PC-3 (cell line): ENCODE measurements at places on chromosomes 5 and 9. TPM values are rescaled to one million over a fixed set of nuclear protein-coding genes. Genes with fewer than 3 reads are reported as not detected.
A peak's percentile ranks its signal among the peaks of the same experiment; 100 is the strongest.

ELL2 gene
- 72.2 and 82.4 TPM in 2 replicates for total RNA-seq

- peak; percentile 73 for DNase-seq
Observed at GRCh38 chr9:81720450-81721086, 31.2 kb upstream of the TLE1 start.

PLAA gene
- 27.2 and 34.6 TPM in 2 replicates for total RNA-seq

DNA sequence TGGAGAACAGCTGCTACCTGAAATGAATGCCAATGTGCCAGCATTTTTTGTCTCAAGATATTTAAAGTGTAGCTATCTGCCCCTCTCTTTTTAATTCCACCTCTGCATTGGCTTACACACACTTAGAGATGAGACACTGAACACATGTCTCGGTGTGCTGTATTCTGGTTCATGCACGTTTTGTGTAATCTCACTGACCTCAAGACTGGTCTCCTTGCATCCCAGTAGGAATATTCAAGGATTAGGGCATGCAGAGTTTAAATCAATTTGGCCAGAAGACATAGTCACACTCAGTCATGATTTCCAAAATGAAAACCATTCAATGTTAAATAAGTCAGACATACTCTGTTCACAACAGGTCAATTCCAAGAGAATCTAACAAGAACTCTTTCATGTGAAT is 561.8 kb upstream of the TUSC1 start:
- DNase-seq, result no peak

GRCh38 chr9:135350003-135350315 is 129.6 kb upstream of the PPP1R26 start:
- DNase-seq, result no peak

IL4 gene
- not detected in 2 replicates for total RNA-seq

SOWAHA gene
- 0.04 TPM in 1 of 2 replicates, not detected in the other for total RNA-seq

DNA sequence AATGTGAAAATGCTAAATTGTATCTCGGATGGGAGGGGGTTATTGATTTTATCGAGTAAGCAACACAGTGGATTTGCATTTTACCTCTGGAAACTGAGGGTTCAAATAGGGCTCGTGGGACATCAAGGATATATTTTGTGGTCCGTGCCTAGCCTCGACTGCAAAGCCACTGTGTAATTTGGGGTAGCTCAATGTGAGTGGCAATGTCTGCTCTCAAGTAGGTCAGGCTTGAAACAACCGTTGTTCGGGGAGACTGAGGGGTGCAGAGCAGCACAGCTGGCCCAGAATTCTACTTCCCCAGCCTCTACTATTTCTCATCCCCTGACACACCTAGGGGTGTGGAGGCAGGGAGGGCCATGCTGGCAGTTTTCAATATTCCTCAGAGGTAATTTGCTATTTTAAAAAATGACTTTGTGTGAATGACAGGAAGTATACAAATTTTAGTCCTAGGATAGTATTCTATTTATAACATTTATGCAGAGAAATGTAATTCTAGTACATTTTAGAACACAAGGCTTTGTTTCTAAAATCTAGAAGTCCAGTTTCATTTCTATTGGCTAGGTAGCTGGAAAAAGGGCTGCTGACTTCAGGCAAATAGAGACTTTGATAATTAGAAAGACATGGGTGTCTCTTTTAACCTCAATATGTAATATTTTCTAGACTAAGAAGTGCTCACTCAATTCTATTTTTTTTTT is 1.4 kb upstream of the DAB2 start:
- no peak for DNase-seq

MZB1 gene
- 0.22 and 1.0 TPM in 2 replicates for total RNA-seq

DNA sequence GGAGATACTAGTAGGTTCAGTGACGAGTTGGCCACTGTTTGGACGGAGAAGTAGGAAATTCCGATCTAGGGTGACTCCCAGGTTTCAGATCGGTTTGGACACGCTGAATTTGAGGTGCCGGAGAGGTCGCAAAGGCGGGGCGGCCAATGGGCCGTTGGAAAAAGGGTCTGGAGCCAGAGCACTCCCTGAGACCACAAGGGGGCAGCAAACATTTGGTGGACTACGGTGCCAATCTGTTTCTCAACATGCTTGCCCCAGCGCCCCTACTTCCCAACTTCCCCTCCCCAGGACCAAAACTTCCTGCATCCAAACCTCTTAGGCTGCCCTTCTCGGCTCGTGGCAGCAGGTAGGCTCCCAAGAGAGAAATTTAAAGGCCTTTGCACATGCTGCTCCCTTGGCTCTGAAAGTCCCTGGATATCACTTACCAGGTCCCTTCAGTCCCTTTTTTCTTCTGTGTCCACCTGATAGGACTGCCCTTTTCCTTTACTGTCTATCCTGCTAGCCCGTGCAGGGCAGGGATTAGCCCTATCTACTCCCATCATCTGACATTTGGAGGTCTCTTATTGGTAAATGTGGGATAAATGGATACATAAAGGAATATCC is 992 bp upstream of the RPP25L start:
- peak; percentile 74 for DNase-seq

DNA sequence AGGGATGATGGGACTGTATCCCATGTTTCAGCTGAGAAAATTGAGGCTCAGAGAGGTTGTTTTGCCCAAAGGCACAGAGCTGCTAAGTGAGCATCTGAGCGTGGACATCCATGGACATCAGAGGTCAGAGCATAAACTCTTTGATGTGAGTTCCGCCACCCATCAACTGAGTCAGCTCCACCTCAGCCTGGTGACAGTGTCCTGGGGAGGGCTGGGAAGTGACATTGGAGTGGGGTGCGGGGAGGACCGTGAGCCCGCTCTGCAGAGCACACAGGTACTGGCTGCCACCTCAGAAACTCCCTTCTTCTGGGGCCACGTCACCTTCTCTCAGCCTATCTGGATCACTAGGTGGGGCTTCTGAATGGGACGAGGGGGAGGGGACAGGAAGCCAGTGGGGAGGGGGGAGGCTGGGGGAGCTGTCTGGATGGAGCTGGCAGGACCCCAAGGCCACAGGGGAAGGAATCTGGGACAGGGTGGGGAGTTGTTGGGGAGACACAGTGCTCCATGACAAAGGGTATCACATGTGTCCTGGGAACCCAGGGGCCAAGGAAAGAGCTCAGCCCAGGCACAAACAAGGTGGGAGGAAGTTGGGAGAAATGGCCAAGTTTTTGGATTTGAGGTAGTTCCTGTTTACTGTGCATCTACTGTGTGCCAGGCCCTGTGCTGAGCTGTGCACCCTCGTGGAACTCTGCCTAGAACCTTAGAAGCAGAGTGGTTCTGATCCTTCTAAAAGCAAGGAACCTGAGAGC is 2.5 kb downstream of the LAMC3 start:
- no peak for DNase-seq

IFNK gene
- not detected in 2 replicates for total RNA-seq

DNA sequence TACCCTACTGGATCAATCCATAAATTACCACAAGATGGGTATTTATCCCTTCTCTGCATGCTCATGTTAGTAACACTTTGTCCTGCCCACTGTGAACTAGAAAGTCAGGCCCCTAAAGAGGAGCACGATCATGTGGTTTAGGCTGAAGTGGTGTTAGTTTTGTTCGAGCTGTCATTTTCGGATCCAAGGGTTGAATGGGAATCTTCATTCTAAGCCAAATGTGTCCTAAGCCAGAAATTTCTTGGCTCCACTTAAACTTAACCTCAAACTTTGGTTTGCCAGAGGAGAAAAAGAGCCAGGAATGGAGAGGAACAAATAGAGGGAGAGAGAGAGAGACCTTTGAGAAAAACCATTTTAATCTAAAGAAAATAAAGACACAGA is 837.7 kb upstream of the ZNF608 start:
- no peak for DNase-seq

FAXDC2 gene
- not detected in 2 replicates for total RNA-seq

DNA sequence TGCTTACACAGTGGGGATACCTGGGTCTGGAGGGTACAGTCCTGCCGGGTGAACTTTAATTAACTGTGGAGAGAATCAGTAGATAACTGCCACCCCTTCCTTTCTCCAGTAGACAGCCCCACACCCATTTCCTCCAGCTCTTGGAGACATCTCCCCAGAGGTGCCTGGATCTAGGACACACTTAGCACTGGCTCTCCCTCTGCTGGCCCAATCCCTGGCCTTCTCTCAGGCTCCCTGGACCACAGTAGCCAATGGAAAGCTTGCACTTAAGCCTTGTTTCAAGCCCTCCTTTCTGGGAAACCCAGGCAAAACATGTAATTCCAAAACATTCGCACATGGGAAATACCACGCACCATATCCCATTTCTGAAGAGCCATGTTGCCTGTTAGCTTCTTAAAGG is 169.2 kb upstream of the GAS1 start:
- DNase-seq, result no peak

PRRC1 gene
- total RNA-seq, result 51.9 and 56.4 TPM in 2 replicates

DNA sequence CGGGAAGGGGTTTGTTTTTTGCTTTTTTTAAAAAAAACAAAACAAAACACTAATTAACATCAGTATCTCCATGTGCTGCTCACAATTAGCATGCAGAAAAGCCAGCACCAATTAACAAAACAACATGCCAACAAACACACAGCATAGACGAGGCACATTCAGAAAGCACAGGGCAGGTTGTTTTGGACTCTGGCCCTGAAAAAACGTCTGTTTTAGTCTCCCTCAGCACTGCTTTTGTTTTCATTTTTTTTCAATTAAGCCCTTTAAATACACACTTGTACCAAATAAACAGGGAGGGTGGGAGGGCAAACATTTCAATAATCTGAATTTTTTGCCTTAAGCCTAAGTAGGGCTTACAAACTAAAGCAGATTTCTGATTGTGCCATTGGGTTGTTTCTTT is 309.6 kb downstream of the DTWD2 start:
- DNase-seq, result no peak

CBY3 gene
- total RNA-seq, result 1.4 TPM in 1 of 2 replicates, not detected in the other

PITX1 gene
- 40.8 and 69.0 TPM in 2 replicates for total RNA-seq

DNA sequence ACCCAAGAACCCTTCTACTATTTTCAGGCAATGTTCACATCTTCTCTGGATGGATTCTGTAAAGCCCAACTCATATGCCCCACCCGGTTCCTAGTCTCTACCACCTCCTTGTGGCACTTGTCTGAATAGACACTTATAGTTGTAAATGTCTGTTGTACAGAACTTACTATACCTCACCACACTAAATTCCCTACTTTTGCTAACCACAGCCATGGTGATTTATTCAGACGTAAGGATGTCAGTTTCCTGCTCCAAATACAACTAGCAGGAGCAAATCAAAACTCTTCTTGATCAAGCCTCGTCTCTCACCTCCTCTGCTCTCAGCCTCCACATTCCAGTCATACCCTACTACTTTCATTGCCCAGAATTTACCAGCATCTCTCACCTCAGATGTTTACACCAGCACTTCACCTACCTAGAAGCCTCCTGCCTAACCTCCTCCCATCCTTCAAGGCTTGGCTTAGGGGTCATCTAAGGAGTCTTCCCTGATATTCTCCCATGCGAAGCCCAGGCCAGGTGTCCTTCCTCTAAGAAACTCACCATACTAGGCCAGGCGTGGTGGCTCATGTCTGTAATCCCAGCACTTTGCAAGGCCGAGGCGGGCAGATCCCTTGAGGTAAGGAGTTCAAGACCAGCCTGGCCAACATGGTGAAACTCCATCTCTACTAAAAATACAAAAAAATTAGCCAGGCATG is 75.5 kb downstream of the MAPKAP1 start:
- DNase-seq, result peak; percentile 56

DNA sequence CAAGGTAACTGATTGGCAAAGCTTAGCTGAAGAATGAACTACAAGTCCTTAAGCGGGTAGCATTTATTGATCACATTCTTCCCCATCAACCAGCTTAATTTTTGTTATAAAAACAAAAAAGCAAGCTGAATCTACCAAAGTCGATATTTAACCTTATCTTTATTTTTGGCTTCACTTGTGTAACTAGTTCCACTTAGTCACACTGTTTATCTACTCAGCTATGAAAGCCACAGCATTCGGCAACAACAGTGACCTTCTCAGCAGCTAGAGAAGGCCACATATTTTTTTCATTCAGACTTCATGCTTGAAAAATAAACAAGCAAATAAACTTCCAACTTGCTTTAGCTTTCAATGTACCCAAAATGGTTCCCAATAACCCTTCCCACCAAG is 69.4 kb downstream of the KLHL3 start:
- DNase-seq, result peak; percentile 41

TSPAN17 gene
- 47.3 and 56.3 TPM in 2 replicates for total RNA-seq

DNA sequence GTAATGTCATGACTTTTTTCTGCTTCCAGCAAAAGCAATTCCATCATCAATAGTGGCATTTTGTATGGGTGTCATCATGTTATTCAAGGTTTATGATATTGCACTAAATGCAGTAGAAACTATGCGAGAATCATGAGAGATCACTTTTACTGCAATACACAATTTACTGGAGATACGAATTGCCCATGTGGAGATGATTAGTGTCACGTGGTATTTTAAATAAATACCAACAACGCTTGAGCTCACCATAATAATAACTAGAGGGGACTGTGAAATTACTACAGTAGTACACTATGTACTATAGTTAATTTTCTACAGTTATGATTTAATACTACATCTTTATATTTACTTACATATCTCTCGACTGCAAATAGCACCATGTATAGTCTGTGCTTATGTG is 49.7 kb downstream of the FAM174A start:
- no peak for DNase-seq

OCLN gene
- total RNA-seq, result 35.4 and 45.2 TPM in 2 replicates

DNA sequence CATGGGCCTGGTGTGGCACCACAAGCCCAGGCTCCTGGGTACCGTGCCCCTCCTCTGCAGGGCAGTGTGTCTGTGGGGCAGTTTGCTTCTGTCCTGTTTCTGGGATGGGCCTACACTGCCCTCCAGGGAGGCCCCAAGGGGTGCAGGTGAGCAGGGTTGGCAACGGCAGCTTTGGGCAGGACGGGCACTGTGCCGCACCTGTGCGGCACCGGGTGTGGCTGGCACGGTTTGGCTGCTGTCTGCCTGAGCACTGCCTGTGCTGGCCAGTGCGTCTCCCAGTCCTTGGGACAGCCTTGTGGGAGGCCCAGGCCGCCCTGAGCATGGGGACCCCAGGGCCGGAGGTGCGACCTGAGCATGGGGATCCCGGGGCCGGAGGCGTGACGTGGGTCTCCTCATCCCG is 37.2 kb downstream of the RXRA start:
- DNase-seq, result no peak

GRCh38 chr5:36722900-36723299 is 116.5 kb downstream of the SLC1A3 start:
- peak; percentile 20 for DNase-seq

PCDHB16 gene
- 0.46 TPM in 1 of 2 replicates, not detected in the other for total RNA-seq

DNA sequence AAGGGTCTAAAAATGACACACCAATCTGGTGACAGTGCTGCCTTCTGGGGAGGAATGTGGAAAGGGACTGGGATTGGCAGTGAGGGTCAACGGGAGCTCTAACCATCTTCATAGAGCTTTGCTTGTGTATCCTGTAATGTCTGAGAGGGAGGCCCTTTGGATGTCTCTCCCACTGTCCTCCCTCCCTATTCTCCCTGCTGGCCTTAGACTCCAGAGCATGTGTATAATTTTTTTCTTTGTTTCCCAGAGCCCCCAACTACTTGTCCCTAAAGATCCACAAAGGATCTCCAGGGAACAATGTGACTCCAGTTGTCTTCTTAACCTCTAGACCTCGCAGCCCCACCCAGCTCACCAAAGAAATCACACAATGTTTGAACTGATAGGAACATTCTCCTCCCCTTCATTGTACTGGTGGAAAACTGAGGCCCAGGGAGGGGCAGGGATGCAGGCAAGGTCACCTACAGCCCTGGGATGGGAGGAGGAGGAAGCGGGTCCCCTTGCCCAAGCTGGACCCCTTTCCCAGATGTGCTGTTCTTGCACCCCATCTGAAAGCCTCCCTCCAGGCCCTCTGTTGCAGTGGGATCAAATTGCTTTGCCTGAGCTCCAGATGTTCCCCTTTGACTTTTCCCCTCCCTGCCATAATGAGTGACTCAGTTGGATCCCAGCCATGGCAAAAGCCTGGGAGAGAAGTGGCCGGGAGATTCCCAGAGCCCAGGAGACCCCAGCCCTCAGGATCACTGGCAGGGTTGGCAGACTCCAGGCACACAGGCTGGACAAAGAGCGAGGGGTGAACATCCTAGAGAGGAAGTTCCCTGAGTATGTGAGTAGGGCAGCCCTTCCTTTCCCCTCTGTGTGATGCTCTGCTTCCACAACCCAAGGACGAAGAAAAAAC is 21.8 kb downstream of the SPARC start:
- no peak for DNase-seq

EPB41L4B gene
- total RNA-seq, result 11.2 and 13.8 TPM in 2 replicates
